ENCODE measurements at places on chromosomes 6 and 20.

DNA sequence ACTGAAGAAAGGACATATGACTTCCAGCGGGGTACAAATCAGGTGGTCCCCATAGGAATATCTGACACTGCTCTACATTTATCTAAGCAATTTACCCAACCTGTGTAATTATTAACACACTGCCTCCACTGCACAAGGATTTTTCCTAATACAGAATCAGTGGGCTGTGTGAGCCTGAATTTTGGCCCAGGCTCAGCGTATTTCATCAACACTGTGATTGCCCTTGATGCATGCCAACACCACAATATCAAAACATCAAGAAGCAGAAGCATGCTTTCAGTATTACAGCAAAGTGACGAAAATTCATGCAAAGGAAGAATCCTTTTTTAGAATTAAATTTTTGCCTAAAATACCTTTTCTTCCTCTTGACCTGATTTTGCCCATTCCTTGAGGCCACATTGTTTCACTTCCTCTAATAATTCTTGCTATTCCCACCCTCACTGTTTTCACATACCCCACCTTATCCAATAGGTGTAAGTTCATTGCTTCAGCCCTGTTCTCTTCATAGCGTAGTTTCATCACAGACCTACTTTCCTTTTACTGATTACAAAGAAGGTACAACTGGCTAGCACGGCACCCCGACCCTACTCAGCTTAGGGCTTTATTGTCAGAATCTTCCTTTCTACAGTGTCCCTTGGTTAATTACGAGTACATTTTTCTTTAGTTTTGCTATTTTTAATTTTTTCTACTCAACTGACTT is 83.7 kb upstream of the PTCHD4 start:
- DNase-seq: peak; percentile 66

GRCh38 chr20:52843425-52843824 is 128.7 kb upstream of the TSHZ2 start:
- DNase-seq: no peak

GRCh38 chr6:164396071-164397047 is 913.0 kb downstream of the C6orf118 start:
- no peak for DNase-seq

- no peak for DNase-seq
These were observed 7.4 kb upstream of the CD24 start for GRCh38 chr6:106981926-106982325.

DNA sequence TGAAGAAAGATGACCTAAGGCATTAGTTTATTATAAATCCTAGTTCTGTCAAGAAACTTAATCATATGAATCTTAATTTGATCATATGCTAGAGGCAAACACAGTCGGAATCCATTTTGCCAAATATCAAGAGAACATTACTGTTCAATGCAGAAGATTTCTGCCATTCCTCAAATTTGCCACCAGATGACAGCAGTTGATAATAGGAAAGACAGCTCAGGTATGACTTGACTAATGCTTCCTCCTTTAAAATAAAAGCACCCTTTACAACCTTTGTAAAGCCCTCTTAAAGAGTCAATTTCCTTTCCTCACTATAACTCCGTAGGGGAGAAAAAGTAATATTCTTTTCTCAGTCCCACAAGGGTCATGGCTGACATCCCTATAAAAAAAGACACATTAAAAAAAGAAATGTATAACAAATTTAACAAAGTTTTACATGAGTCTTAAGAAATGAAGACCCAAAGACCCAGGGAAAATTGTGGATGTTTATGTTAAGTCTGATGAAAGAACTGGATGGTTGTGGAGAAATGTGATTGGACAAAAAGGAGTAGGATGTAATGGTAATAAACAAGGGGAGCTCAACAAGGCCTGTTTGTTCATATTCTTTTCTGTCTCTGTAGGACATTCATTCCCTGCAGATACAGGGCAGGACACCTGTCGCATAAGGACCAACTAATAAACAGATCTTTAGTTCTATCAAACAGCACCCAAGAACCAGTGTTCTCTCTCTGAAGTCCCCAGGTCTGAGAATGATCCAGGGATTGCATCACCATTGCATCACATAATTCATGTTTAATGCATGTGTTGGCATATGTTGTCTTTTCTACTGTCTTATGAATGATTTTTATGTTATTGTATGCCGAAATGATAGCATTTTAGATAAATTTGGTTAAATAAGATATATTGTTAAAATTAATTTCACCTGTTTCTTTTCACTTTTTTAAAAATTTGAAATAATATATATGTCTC is 23.0 kb upstream of the IL17A start:
- DNase-seq: no peak

Data from adrenal gland (tissue), 19 donors.